H1 (cell line): ENCODE measurements at places on chromosomes 3 and 15. TPM values are rescaled to one million over a fixed set of nuclear protein-coding genes. Genes with fewer than 3 reads are reported as not detected.

DNA sequence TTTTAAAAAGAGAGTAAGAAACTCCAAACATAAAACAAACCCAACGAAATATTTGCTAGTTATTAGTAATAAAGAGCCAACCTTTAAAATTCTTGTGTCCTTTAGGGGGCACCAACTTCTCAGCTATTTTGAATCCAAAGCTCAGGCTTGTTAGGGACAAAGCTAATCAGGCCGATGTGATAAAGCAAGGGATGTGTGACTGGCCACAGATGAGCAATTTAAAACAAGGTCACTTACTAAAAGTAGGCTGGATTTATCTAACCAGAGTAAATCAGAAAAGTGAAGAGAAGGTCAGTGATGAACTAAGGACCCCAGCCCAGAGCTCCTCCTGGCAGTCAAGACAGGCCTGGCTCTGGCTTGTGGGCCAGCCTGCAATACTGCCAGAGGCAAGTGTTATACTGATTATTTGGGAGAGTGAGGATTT lies 108.5 kb downstream of the CYP19A1 start:
- DNase-seq = no peak

- no peak for DNase-seq
Observed at GRCh38 chr3:48042071-48042760, 26.0 kb upstream of the MAP4 start.

DNA sequence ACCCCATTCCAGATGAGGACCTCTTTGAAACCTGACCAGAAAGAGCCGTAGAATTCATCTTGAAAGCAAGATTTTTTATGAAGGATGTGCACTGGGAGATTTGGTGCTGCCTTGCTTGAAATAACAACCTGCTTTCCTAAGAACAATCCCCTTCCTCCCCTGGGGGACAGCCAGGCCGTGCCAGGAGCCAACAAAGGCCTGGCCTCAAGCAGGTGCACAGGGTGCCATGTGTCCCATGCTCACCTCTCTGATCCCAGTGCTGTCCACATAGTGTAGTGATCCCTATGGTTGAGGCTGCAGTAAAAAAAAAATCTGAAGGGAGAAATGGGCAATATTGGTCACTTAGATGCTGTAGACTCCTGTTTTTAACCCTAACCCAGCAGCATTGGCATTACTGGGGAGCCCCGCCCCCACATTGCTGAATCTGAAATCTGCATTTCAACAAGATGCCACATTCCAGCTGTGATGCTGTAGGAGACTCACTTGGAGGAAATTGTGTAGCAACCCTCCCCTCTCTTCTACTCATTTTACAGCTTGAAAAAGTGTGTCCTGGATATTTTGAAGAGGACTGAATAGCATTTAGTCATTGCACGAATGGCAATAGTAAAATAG lies 171.2 kb downstream of the APBA2 start:
- DNase-seq = peak; percentile 66

GRCh38 chr3:5974630-5975322 lies 787.3 kb downstream of the EDEM1 start:
- no peak for DNase-seq

The CCK gene
- total RNA-seq = 0.99 and 2.4 TPM in 2 replicates

The ADCY5 gene
- 18.5 and 18.9 TPM in 2 replicates for total RNA-seq

The MYL3 gene
- not detected in 2 replicates for total RNA-seq
